Stimulated activated CD8-positive, alpha-beta memory T cell treated with anti-CD3 and anti-CD28 coated beads, Interleukin-2, amount 100 ng/mL, for 48 hours (primary cell): ENCODE measurements at places on chromosomes 2 and 18.

DNA sequence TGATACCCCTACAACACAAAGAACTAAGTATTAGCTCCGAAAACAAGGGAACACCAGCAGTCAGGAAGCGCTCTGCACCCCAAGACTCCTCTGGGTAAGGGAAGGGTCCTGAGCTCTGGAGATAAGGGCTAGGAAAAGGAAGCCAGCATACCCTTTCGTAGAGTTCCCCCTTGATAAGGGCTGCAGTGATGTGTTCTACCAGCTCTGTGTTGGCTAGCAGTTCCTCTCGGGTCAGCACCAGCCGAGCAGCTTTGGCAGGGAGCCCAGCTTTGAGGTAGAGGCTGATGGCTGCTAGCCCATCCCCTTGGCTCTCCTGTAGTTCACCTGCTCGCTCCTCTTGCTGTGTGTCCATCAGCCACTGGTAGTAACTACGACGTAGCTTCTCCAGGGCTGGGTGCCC is 18.9 kb downstream of the KRTCAP3 start:
- DNase-seq = no peak

- no peak for DNase-seq
Observed at GRCh38 chr2:216987252-216987821, 127.5 kb upstream of the TNP1 start.

DNA sequence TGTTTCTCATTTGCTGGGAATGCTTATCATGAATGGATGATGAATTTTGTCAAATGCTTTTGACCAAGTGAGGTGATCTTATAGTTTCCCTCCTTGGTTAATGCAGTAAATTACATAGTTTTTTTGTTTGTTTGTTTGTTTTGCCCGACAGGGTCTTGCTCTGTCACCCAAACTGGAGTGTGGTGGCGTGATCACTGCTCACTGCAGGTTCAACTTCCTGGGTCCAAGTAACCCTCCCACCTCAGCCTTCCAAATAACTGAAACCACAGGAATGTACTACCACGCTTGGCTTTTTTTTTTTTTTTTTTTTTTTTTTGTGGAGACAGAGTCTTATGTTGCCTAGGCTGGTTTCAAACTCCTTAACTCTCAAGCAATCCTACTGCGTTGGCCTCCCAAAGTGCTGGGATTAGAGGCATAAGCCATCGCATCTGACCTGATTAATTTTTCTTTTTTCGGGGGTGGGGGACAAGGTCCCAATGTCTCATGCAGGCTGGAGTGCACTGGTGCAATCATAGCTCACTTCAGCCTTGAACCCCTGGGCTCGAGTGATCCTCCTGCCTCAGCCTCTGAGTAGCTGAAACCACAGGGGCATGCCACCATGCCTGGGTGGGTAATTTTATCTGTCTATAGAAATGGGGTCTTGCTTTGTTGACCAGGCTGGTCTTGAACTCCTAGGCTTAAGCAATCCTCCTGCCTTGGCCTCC is 48.6 kb downstream of the SMAD2 start:
- no peak for DNase-seq

- no peak for DNase-seq
Observed at GRCh38 chr2:191951376-191951775, 104.5 kb upstream of the CAVIN2 start.

DNA sequence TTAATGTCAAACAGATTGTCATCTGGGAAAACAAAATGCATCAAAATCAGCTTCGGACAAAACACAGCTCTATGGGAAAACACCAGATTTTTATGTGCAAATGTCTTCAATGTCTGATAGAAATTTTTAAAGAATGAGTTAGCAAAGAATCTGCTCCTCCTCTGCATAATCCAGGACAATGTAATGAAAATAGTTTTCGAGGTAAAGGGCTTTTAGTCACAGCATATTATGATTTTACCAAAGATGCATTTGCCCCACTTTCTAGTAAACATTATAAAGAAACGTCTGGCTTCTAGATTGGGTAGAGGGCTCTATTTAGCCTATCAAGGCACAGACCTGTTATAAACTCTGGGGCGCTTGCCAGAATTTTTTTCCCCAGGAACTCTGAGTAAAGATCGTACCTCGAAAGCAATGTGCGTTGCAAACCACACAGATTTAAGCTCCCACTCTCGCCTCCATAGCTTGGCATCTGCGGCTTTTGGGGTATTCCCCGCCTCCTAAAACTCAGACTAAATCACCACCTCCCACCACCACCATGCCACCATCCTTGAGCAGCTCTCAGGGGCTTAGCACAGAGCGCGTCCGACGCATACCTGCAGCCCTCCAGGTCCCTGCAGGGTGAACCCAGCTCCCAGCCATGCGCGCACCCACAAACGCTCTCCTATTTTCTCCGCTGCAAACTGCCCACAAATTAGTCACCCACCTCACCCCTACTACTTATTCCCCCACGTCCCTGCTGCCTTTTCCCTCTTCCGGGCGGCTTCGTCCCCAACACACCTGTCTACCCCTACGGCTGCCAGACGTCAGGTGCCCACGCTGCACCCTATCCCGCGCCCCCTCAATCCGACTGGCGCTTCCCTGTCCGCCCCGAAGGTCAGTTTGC is 829 bp downstream of the ACVR1C start:
- DNase-seq = peak; percentile 23

- no peak for DNase-seq
Observed at GRCh38 chr2:71558300-71559051, 105.1 kb downstream of the DYSF start.

- no peak for DNase-seq
Observed at GRCh38 chr2:178574789-178575188, 94.5 kb downstream of the PLEKHA3 start.

DNA sequence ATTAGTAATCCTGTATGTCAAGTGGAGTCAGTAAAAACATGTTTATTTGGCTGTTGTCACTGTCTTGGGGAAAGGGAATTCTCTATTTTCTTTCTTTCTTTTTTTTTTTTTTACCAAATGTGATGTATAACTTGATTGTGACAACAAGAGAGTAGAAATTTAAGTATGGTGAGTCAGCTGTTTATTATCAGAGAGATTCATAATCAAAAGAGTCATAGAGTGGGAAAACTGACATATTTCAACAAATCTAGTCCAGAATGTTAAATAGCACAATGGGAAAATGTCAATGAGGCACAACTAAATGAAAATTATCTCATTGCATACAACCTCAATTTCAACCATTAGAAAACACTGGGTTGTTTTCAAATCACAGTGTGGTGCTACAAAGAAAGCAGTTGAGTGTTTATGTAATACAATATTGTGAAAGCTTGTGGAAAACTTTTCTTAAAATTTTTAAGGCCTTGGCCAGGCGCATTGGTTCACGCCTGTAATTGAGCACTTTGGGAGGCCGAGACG is 111.9 kb upstream of the DTNA start:
- DNase-seq = no peak

DNA sequence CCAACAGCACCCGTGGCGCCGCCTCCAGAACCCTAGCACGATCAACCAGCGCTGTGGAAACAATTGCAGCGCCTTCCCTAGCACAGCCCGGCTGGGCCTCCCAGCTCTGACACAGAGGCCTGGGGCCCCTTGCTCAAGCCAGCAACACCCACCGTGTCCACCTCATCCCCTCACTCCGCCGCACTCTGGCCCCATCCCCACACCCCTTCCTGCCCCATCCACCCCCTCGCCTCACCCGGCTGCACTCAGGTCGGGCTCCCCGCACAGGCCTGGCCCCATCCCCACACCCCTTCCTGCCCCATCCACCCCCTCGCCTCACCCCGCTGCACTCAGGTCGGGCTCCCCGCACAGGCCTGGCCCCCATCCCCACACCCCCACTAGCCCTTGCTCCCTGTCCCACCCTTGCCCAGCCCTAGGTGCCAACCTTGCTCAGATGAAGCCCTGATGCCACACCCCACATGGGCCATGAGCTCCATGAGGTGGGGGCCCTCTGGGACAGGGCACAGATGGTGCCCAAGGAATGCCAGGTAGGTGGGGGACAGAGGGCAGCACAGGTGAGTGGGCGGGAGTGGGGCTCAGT is 28.7 kb downstream of the KIF1A start:
- no peak for DNase-seq

DNA sequence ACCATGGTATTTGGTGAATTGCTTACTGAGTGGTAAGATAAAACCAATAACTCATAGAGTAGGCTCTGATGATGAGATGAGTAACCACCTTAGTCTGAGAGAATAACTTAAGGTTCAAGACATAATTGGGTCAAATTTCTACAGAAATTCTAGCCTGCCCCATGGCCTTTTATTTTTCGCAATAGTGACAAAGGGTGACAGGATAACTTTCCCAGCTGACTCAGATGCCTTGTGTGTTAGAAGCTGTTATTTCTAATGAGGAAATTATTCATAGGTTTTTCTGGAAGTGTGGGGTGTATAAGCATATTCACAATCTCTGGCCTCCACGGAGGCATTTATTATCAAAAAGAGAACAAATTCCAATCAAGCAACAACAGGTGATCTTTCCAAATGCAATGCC is 159.0 kb downstream of the NUP35 start:
- DNase-seq = no peak

- no peak for DNase-seq
Observed at GRCh38 chr18:50358844-50359243, 16.0 kb upstream of the SKA1 start.

DNA sequence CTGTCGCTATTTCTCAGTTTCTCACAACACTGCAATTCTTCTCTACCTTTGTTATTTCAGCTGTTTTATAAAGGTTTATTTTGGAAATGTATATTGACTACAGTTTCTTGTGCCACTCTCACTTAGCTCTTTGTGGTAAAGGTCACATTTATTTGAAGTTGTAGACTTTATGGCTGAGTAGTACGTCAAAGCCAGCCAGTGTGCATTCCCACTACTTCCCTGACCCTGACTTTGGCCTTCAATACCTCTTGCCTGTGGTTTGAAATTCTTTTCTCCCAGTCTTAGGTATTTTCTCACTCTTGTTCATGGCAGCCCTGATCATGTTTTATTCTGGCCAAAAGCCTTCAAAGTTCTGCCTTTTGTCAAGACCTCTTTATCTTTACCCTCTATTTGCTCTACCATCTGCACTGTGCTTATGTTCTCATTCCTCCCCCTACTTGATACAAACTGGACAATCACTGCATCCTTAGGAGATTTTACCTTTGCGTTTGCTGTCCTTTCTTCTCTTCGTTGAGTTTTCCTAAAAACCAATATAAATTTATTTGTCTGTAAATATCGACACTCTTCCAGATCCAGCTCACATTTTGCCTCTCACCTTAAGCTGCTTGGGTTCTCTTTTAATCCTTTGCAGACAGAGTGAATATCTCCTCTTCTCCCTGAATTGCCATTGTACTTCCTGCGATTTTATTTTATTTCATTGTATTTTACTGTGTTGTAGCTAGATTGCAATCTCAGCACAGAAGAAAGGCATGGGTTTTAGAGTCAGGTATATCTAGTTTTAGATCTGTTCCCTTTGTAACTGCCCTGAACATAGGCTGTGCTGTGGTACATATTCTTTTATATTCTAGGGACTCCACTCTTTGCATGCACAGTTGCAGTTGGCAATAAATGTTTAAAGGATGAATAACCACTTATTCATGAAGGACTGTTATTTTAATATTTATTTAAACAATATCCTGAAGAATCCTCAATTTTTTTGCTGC is 31.2 kb downstream of the GULP1 start:
- DNase-seq = no peak

GRCh38 chr2:134818321-134818720 is 20.1 kb upstream of the ACMSD start:
- DNase-seq = no peak

DNA sequence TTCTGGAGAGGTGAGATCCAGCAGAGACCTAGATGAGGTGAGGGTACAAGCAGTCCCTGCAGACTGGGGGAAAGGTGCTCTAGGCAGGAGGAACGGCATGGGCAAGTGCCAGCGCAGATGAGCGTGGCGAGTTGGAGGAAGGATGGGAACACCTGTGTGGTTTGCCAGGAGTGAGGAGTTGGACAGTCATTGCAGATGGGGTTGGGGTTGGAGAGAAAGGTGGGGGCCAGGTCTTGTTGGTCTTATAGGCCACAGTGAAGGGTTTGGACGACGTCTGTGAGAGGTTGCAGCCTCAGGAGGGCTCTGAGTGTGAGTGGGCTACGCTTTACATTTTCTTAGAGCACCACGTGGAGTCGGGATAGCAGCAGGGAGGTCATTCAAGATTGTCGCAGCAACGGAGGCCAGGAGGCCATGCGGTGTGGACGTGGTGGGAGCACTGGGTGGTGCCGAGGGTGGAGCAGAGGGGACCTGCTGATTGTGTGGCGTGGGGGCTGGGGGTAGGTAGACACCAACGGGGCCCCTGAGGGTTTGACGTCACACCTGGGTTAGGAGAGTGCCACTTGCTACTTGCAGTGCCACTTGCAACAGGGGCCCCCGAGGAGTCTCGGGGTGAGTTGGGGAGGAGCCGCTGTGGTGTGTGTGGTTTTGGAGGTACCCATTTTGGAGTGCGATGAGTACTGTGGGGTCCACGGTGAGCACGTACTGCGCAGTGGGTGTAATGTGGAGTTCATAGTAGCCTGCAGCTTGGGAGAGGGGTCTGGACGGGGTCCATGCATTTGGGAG is 66.2 kb downstream of the LPIN1 start:
- DNase-seq = no peak

- no peak for DNase-seq
Observed at GRCh38 chr2:43675646-43676321, 445 bp downstream of the C1GALT1C1L start.

- DNase-seq = no peak
Observed at GRCh38 chr2:196473617-196474016, 165.9 kb upstream of the CCDC150 start.

GRCh38 chr2:142339261-142339660 is 208.4 kb upstream of the LRP1B start:
- DNase-seq = no peak

- DNase-seq = no peak
Observed at GRCh38 chr2:159939946-159940345, 122.5 kb downstream of the PLA2R1 start.

GRCh38 chr2:225334514-225334913 is 65.0 kb upstream of the NYAP2 start:
- no peak for DNase-seq

DNA sequence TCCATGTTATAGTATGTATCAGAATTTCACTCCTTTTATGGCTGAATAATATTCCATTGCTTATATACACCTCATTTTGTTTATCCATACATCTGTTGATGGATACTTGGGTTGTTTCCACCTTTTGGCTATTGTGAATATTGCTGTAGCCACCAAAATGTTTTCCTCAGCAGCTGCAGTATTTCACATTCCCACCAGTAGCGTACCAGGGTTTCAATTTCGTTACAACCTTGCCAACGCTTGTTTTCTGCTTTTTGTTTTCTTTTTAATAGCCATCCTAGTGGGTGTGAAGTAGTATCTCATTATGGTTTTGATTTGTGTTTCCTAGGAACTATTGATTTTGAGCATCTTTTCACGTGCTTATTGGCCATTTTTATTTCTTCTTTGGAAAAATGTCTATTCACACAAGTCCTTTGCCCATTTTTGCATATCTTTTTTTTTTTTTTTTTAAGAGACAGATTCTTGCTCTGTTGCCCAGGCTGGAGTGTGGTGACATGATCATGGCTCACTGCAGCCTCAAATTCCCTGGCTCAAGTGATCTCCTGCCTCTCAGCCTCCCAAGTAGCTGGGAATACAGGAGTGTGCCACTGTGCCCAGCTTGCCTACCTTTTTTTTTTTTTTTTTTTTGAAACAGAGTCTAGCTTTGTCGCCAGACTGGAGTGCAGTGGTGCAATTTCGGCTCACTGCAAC is 14.2 kb downstream of the UBXN2A start:
- DNase-seq = no peak
